Urinary bladder (tissue), 4 donors: ENCODE measurements at places on chromosomes 11 and 22. TPM values are rescaled to one million over a fixed set of nuclear protein-coding genes. Genes with fewer than 3 reads are reported as not detected.

The MYBPC3 gene
- polyA plus RNA-seq, result 0.03 TPM

DNA sequence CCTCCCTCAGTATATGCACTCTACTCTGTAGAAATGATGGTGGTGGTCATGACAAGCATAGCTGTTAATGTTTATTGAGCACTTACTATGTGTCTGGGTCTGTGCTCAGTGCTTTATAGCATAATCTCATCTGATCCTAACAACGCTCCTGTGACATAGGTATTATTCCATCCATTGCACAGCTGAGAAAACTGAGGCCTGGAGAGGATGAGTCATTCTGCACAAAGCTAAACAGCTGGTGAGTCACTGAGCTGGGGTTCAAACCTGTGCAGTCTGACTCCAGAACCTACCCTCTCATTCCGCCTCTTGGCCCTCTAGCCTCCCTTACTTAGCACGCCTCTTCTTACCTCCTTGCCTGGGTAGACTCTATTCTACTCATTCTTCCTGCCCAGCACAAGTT, 41.7 kb downstream of the PRDM11 start:
- no peak for DNase-seq

The TBX1 gene
- 1.4 TPM for polyA plus RNA-seq

The BACE1-AS gene
- 6.0 TPM for polyA plus RNA-seq

DNA sequence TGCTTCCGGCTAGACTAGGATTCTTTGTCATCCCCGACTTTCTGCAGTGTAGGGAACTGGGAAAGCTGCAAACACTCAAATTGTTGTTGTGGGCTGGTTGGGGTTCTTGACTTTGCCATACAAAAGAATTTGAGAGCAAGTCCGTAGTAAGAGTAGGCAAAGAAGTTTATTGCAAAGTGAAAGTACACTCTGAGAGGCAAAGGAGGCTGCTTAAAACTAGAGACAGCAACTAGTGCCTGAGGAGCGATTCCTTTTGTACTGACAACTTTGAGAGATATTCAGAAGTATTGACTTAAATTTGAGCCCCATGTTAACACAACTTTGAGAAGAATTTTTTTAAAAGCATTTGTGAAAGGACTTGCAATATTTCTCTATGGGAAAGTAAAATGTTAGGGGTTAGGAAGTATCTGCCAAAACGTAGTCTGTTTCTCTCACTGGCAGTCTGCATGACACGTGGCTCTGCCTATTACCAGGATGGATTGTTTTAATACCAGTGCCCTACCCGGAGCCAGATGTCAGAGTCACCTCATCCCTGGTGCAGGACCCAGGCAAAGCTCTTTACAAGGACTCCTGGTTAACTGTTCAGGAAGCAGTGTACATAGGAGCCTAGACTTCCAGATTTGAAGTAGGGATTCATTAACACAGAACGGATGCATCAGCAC, 85.0 kb upstream of the CLPB start:
- no peak for DNase-seq

The EHF gene
- 10.5 TPM for polyA plus RNA-seq

- no peak for DNase-seq
Measured at GRCh38 chr22:37394341-37394740, 32.9 kb downstream of the ELFN2 start.
